SW 1271 (cell line): ENCODE measurements at places on chromosomes 2 and 18.

DNA sequence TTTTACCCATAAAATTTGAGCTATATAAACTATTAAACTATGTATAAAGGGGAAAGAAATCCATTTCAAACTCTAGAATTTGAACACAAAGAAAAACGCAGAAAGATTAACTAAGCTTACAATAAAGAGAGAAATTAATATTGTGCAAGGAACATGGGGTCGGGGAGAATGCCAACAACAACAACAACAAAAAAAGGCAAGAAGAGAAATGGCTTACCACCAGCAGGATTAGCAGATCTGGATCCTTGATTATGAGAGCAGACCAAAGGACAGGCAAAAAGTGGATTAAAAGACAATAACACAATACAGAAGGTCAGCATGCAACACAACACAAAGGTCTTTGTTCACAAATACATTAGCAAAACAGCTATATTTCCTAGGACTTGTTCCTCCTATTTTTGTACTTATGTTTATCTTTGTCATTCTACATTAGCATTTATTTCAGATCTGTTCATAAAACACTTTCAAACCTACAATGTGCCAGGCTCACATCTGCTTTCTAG lies 103.4 kb upstream of the RNU4ATAC start:
- no peak for DNase-seq

DNA sequence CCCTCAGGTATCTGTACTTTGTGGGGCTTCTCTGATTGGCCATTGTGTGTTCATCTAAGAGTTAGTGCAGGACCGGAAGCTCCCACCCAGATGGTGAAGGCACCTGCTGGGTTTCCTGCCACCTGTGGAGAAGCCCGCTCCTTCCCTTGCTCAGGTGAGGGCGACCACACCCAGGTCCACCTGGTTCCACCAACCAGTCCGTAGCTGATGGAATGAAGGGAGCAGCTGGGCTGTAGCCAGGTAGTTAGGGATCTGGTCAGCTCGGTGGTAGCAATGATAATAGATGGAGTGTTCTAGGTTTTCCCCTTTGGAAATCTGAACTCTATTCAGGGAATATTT lies 16.0 kb downstream of the SH3BP4 start:
- DNase-seq = no peak

GRCh38 chr18:13574355-13574754 lies 152.0 kb downstream of the FAM210A start:
- no peak for DNase-seq

DNA sequence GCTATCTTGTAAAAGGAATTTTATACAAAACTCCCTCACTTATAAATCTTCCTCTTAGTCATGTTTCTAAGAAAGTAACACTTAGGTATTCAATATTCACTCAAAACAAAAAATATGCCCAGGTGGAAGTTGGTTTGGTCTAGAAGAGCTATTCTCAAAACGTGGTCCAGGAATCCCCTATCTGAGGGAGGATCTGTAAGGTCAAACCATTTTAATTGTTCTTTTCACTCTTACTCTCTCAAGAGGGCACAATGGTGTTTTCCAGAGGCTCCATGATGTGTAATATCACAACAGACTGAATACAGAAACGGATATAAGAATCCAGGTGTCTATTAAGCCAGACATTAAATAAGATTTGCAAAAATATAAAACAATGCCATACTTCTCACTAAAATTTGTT lies 9.9 kb downstream of the MOB1A start:
- no peak for DNase-seq

- no peak for DNase-seq
Measured at GRCh38 chr2:135451966-135452365, 79.1 kb downstream of the ZRANB3 start.

- no peak for DNase-seq
Measured at GRCh38 chr18:57073501-57074187, 73.2 kb upstream of the BOD1L2 start.

- DNase-seq = no peak
Measured at GRCh38 chr18:51417643-51418483, 220.4 kb upstream of the MEX3C start.

DNA sequence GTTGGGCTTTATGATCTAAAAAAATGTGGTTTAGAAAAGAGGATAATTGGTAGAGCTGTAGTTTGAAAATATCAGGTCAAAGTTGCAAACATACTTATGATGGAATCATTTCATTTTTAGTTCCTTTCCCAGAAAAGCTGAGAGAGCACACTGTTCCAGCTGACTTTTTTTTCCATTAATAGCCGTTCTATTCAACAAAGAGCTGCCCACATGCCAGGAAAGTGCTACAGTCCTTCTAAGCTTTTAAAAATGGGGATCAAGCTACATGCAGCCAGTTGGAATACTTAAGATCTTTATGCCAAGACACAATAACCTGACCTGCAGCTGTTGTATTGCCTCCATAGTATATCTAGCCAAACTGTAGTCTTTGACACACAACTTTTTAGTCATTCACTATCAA lies 111.5 kb downstream of the GALNT3 start:
- DNase-seq = no peak

DNA sequence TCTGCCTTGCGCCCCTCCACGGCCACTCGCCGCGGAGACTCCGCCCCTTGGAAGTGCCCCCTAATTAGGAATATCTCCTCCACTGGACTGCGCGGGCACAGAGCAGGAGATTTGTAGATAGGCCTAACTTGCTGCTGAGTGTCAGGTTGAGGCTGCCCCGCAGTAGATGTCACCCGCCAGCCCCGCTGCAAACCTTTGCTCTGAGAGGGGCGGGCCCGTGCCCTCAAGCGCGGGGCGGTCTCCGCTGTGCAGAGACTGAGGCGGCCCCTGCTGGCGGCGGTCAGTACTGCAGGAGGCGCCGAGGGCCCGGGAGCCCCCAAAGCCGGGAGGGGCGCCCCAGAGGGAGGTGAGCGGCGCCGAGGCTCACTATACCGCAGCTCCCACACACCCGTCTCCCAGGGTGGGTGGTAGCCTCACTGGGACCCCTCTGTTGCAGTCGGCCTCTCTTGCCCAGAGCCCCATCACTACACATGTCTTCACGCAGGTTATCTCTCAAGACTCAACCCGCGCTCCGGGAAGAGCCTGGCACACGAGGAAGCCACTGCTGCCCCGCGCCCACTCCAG lies 2.9 kb upstream of the NEURL3 start:
- DNase-seq = no peak

GRCh38 chr18:44516450-44516849 lies 164.2 kb upstream of the SETBP1 start:
- no peak for DNase-seq

DNA sequence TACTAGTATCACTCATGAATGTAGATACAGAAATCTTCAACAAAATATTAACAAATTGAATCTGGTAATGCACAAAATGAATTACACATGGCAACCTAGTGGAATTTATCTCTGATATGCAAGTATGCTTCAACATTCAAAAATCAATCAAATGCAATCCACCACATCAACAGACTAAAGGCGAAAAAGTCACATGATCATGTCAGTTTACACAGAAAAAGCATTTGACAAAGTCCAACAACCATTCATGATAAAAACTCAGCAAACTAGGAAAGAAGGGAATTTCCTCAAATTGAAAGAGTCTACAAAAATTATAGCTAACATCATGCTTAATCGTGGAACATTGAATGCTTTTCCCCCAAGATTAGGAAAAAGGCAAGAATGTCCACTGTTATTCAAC lies 150.5 kb upstream of the BCL2L11 start:
- no peak for DNase-seq

- DNase-seq = no peak
Measured at GRCh38 chr2:100178864-100179263, 36.5 kb upstream of the AFF3 start.

DNA sequence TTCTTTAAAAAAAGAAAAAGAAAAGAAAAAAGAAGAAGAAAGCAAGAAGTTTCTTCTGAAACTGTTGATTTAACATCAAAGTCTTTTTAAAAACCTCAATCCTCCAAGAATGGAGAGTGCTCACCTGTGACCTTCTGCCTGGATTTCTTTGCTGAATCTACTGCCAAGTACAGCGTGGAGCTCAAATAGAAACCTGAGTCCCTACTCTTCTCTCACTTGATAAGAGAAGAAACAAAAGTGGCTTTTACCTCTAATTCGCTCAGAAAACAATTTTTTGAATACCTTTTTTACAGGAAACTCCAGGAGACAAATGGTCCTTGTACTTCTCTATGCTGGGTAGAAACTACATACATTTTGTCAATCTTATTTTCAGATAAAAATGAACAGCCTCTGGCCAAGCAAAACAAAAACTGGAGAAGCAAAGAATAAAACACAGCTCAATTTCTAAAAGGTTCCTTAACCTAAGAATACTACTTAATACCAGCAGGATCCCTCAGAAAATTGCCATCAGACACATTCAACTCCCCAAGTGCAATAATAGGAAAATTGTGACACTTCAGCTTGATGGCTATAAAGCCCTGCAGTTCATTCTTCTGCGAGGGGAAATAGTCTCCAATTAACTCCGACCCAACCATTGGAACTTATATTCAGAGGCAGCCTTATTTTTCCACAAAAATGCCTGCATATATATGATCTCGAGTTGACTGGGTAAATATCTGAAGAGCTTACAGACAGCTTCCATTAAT lies 85.8 kb downstream of the GRB14 start:
- no peak for DNase-seq

GRCh38 chr18:12518326-12518725 lies 110.6 kb downstream of the PRELID3A start:
- DNase-seq = no peak

DNA sequence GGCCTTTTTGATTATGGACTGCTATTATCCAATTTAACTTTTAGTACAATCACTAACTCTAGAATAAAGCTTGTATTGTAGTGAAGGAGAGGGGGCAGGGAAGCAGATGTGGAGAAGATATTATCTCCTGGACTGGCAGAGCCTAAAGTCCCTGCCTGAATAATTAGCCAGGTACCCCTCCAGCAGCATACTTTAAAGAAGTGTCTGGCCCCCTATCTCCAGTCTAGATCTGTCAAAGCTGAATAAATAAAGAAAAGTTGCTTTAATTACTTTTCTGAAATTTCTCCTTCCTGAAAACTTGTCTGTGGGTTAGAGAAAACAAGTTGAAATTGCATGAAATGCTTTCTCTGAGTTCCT lies 258.2 kb downstream of the SLC8A1 start:
- DNase-seq = no peak

DNA sequence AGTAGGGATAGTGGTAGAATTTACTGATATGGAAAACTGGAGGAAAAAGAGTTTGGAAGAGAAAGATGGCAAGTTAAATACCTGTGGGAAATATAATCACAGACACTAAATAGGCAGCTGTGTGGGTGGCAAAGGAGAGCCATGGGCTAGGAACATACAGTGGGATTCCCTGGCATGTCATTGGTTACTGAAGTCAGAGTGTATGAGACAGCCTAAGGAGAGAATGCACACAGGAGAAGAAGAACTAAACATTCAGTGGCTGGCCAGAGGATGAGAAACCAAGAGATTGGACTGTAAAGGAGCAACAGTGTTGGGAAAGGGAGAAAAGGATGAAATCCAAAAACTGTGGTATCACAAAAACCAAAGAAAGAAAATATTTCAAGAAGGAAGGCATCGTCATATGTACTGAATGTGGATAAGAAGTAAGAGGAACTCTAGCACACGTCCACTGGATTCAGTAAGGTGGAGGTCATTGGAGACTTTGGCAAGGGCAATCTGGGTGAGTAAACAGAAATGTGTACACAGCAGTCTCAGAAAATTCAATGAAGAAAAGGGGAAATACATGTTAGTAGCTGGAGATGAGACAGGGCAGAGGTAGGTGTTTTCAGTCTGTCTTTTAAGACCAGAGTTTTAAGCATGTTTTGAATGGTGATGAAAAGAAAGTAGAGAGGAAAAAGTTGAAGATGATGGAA lies 83.3 kb downstream of the SPIRE1 start:
- DNase-seq = no peak

DNA sequence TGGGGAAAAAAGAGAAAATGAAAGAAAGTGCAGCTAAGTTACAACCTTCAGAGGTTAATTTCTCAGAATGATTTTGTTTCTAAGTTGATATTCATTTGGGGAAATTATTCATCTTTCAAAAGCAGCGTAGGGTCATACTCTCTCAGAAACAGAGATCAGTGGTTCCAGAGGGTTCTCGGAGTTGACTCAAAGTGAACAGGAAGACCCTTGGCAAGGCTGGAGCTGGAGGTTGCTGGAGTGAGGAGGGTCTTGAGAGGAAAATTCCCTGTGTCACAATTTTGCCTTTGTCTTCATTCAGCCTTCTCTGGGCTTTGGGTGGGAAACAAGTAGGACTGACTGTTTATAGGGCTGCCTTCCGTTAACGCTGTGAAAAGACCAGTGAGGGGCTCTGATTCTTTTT lies 168.2 kb downstream of the ICOS start:
- no peak for DNase-seq

DNA sequence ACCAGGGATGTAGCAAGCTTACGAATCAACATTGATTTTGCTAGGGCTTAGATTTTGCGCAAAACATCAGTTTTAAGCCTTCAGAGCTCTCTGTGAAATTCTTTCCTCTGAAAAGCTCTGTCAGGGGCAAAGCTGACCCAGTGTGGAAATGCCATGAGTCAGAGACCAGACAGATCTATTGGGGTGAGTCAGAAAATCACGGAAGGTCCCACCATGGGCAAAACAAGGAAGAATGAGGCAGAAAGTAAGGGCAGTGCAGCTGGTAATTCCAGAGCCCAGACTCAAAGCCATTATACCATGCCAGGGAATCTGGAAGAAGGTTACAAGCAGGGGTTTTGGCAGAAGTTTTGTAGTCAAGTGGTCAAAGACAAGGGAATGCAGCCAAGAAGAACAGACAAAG lies 256.6 kb upstream of the CTAGE1 start:
- DNase-seq = peak; percentile 19

- DNase-seq = no peak
Measured at GRCh38 chr2:73227086-73227485, 6.0 kb downstream of the PRADC1 start.

DNA sequence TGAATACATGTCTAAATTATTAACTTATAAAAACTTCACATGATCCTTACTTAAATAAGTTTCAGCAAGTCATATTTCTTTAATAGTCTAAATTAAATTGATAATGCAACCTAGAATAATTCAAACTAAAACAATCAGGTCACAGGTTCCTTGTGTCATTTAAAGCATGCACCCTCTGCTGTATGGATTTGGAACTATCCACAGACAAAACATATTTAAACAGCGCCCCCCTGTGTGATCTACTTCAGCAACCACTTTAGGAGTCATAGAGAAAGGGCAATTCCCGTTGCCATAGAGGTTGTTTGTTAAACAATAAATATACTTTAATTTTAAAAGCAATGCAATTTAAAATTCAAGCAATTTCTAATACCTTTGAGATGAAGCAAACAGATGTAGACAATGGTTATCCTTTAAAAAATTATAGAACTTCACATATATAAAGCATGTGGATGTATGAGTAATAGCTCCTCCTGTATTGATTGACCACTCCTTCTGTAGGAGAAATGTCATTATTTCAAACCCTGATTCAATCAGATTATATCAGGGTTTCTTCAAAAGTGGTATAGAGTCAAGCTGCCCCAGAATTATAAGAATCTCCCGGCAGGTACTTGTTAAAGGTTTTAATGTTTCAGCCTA lies 21.2 kb downstream of the GRB14 start:
- peak; percentile 61 for DNase-seq

DNA sequence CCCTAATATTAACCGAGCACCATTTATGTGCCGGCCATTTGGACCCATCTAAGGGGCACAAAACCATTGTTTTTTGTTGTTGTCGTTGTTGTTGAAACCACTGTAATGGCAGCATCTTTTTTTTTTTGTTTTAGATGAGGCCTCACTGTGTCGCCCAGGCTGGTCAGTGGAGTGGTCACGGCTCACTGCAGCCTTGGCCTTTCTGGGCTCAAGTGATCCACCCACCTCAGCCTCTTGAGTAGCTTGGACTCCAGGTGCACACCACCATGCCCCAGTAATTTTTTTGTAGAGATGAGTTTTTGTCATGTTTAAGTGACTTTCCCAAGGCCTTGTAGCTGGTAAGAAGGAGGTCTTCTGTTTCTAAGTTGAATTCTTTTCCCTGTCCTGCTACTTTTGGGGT lies 33.0 kb downstream of the ASAP2 start:
- no peak for DNase-seq
